RPMI7951 (cell line): ENCODE measurements at places on chromosomes 13 and 19.

DNA sequence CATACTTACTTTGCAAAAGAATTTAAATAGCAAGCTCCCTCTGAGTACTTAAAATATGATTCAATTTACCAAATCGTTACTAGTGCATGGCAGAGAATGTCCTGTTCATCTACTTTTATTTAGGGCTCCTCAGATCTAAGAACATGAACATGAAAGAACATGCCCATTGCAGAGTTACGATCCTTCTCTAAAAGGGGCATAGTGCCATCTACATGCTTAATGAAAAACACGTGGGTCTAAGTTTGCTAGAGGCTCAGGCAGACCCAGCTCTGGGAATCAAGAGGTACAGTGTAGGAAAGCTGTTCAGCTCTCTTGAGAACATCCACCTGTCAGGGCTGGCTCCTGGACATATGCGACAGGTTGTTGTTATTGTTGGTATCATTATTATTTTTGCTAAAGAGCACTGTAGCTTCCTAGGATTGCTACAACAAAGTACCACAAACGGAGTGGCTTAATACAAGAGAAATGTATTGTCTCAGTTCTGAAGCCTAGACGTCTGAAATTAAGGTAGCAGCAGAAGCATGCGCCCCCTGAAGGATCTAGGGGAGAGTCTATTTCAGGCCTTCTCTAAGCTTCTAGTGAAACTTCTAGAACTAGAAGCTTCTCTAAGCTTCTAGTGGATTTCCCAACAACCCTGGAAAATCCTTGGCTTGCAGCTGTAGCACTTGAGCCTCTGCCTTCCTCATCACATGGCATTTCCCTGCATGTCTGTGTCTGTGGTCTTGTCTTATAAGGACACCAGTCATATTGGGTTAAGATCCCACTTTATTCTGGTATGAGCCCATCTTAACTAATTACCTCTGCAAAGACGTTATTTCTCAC lies 133.9 kb downstream of the DCT start:
- DNase-seq: no peak

DNA sequence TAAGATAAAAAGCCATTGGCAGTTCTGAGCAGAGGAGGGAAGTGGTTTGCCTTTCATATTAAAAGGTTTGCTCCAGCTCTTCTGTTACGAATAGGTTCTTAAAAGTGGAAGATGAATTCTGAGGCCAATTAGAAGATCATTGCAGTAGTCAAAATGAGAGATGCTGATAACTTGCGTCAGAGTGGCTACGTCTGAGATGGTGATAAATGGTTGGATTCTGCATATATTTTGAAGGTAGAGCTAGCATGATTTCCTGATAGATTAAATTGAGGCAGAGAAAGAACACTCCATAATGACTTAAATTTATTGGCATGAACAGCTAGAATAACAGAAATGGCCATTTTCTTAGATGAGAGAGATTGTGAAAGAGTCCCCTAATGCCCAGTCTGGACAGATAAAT lies 652.6 kb downstream of the DACH1 start:
- no peak for DNase-seq

- DNase-seq: peak; percentile 57
Measured at GRCh38 chr19:17775245-17775927, 19.6 kb upstream of the B3GNT3 start.

GRCh38 chr13:65789815-65790214 lies 1440.3 kb downstream of the PCDH9 start:
- DNase-seq: no peak

DNA sequence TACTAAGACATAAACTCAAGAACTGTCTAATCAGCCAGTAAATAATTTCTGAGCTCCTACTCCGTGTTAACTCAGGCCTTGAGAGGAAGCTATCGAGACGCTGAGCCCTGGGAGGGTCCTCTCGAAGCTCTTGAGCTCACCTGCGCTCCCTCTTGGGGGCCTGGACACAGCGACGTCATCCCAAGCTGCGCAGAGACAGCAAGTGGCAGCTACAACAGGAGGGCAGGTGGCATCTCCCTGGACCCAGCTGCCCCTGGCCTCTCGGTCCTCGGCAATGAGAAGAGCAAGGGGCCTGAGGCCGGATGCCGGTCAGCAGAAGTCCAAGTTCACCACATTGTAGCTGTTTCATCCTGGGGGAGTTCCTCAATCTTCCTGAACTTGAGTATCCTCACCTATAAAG lies 30.5 kb upstream of the TUBGCP3 start:
- no peak for DNase-seq

GRCh38 chr13:50844084-50844875 lies 788 bp upstream of the DLEU7 start:
- no peak for DNase-seq

DNA sequence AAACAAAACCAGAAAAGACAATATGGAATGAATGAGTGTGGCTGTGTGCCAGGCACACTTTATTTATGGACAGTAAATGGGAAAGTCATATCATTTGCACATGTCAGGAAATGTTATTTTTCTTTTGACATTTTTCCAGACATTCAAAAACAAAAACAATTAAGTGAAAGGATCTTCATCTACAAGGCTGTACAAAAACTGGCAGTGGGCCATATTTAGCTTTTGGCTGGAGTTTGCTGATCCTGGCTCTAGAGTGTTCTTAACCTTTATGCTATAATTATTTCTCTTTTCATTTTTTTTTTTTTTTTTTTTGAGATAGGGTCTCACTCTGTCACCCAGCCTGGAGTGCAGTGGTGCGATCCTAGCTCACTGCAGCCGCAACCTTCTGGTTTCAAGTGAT lies 6.5 kb upstream of the TNFSF9 start:
- DNase-seq: no peak

- DNase-seq: no peak
Measured at GRCh38 chr19:45249261-45250033, 1.6 kb upstream of the MARK4 start.

GRCh38 chr13:111064661-111065060 lies 50.4 kb upstream of the ARHGEF7 start:
- no peak for DNase-seq

GRCh38 chr19:33647146-33647545 lies 25.4 kb downstream of the CHST8 start:
- no peak for DNase-seq

DNA sequence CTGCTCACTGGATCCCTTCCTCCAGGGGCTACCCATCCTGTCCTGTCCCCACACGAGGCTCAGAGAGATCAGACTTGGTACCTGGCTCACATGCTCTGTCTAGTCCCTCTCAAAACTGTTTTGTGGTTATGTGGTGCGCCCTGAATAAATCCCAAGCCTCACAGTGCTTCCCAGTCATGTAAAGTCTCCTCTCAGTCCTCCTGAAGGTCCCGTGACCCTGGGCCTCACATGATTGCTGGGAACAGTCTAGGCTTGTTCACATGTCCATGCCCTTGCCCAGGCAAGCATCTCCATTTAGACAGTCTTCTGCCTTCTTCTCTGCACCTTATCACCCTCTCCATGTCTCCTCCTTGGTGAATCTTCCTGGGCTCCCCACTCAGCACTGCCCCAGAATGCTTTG lies 36.0 kb upstream of the POU2F2 start:
- DNase-seq: no peak

- DNase-seq: no peak
Measured at GRCh38 chr19:28846094-28846812, 366.7 kb downstream of the UQCRFS1 start.

DNA sequence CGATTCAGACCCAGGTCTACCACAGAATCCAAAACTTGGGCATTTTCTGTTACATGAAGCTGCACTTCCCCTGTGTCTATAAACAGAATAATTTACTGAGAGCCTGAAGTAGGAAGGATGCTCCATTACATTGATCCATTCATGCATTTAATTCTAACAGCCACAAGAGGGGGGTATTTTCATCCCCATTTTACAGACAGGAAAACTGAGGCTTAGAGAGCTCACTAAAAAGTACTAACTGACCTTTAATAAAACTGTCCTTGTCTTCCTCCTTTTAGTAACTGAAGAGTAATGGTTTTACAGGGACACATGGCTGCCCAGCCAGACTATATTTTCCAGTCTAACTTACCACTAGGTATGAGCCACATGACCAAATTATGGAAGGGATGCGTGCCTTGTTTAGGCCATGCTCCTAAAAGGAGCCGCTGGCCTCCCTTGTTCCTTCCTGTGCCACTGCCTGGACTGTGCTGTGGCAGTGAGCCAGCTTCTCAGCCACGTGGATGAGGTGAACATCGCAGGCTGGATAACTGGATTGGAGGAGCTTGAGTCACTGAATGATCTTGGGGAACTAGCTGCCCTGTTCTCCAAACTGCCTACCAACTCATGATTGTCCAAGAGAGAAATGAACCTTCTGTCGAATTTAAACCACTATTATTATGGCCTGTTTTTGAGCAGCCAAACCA lies 108.3 kb downstream of the DOCK9 start:
- DNase-seq: peak; percentile 36
